ENCODE measurements at places on chromosomes 3 and 15.

- DNase-seq = peak; percentile 45
- peak overlapping the region; percentile 90 for H3K27ac ChIP-seq
- no peaks in the 10 kb centered on the region for H3K36me3 ChIP-seq
Observed at GRCh38 chr15:101138913-101139880, 112.7 kb downstream of the CHSY1 start.

GRCh38 chr15:83992324-83993031 is 243.1 kb upstream of the GOLGA6L4 start:
- H3K27me3 ChIP-seq = no peaks in the 10 kb centered on the region
- H3K36me3 ChIP-seq = no peaks in the 10 kb centered on the region
- H3K27ac ChIP-seq = no peak overlapping the region
- DNase-seq = no peak
- H3K4me1 ChIP-seq = no peaks in the 10 kb centered on the region

GRCh38 chr15:50138391-50138790 is 19.4 kb upstream of the ATP8B4 start:
- H3K27me3 ChIP-seq = no peaks in the 10 kb centered on the region
- H3K36me3 ChIP-seq = no peaks in the 10 kb centered on the region
- no peak overlapping the region for H3K4me3 ChIP-seq
- no peak overlapping the region for H3K27ac ChIP-seq

GRCh38 chr15:101482526-101483371 is 6.8 kb downstream of the PCSK6 start:
- H3K4me1 ChIP-seq = no peaks in the 10 kb centered on the region
- no peak overlapping the region for H3K27ac ChIP-seq
- H3K4me3 ChIP-seq = no peak overlapping the region

GRCh38 chr3:137165117-137165806 is 207.5 kb downstream of the IL20RB start:
- H3K36me3 ChIP-seq = no peaks in the 10 kb centered on the region
- no peaks in the 10 kb centered on the region for H3K27me3 ChIP-seq
- no peaks in the 10 kb centered on the region for H3K4me1 ChIP-seq

- H3K27ac ChIP-seq = peak overlapping the region; percentile 81
- H3K4me3 ChIP-seq = no peak overlapping the region
- no peaks in the 10 kb centered on the region for H3K27me3 ChIP-seq
Observed at GRCh38 chr3:49359623-49360022, 1.5 kb upstream of the GPX1 start.

- no peak overlapping the region for H3K4me3 ChIP-seq
- DNase-seq = no peak
- H3K27ac ChIP-seq = no peak overlapping the region
- no peaks in the 10 kb centered on the region for H3K4me1 ChIP-seq
- no peaks in the 10 kb centered on the region for H3K36me3 ChIP-seq
Observed at GRCh38 chr3:59401924-59402323, 352.1 kb upstream of the CFAP20DC start.

DNA sequence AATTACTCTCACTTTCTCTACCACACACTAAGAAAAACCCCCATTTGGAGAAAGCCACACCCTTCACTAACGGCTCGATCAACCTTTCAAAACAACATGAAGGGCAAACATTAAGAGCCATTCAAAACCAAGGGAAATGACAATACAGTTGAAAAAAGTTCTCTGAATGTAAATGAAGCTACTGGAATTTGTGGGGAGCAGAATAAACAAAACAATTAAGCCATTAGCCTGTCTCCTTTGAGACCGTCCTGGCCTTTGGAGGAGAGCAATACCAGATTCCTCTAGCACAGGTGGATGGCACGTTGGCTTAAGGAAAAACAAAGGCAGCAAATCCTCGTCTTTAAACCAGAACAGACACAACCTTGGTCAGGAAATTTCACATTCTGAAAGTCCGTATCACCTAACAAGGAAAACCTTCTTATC is 18.7 kb downstream of the MYO1E start:
- peaks cover 3% of the 10 kb centered on the region for H3K4me1 ChIP-seq
- no peak for DNase-seq
- no peak overlapping the region for H3K4me3 ChIP-seq
- H3K36me3 ChIP-seq = peaks cover 21% of the 10 kb centered on the region

- H3K27ac ChIP-seq = no peak overlapping the region
- no peaks in the 10 kb centered on the region for H3K36me3 ChIP-seq
- no peak for DNase-seq
Observed at GRCh38 chr3:56787258-56787775, 14.4 kb downstream of the ARHGEF3 start.

DNA sequence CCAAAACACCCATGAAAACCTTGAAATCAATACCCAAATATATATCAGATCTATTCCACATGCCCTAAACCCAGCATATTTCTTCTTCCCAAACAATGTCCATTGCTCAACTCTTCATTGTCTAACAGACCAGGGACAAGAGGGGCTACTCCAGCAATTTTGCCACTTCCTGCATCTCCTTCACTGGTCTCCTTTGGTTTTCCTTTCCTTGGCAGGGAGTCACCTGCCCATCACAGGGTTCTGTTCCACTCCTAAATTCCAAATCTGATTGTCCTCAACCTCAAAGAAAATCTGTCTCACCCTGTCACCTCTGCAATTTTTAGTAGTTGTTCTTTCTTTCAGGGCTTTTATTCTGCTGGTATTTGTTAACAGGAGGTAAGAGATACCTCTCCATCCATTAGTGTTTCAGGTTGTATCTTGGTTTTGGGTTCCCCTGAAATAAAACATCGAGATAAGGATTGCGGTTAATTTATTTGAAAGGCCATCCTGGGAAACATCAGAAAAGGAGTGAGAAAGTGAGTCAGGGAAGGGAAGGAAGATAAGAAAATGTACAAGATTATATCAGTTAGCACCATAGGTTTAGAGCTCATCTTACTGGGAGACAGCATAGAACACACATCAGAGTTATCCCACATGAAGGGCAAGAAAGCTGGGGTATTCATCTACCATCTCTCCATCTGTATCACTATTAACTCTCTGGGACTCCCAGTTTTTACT is 13.6 kb downstream of the ZBED2 start:
- no peaks in the 10 kb centered on the region for H3K36me3 ChIP-seq
- no peaks in the 10 kb centered on the region for H3K27me3 ChIP-seq
- H3K4me3 ChIP-seq = no peak overlapping the region
- no peak for DNase-seq
- H3K27ac ChIP-seq = peak overlapping the region; percentile 69

DNA sequence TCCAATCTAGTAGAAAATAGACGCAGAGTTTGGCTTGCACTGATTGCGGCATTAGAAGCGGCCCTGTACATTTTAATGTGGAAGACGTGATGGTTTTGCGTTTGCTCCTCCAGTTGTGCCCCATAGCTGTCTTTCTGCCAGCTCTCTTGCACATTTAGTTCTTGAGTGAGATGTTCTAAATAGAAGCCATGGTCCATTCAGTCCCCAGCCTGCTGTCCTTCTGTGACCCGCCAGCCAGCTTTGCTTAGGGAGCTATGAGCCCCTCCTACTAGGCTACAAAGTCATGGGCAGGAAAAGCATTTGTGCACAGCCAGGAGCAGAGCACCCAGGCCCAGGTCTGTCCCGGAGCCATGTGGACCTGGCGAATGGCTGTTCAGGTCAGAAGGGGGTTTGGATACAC is 50.3 kb downstream of the APBA2 start:
- no peaks in the 10 kb centered on the region for H3K27me3 ChIP-seq
- no peak for DNase-seq
- no peaks in the 10 kb centered on the region for H3K36me3 ChIP-seq
- peaks cover 6% of the 10 kb centered on the region for H3K4me1 ChIP-seq
- no peak overlapping the region for H3K4me3 ChIP-seq

DNA sequence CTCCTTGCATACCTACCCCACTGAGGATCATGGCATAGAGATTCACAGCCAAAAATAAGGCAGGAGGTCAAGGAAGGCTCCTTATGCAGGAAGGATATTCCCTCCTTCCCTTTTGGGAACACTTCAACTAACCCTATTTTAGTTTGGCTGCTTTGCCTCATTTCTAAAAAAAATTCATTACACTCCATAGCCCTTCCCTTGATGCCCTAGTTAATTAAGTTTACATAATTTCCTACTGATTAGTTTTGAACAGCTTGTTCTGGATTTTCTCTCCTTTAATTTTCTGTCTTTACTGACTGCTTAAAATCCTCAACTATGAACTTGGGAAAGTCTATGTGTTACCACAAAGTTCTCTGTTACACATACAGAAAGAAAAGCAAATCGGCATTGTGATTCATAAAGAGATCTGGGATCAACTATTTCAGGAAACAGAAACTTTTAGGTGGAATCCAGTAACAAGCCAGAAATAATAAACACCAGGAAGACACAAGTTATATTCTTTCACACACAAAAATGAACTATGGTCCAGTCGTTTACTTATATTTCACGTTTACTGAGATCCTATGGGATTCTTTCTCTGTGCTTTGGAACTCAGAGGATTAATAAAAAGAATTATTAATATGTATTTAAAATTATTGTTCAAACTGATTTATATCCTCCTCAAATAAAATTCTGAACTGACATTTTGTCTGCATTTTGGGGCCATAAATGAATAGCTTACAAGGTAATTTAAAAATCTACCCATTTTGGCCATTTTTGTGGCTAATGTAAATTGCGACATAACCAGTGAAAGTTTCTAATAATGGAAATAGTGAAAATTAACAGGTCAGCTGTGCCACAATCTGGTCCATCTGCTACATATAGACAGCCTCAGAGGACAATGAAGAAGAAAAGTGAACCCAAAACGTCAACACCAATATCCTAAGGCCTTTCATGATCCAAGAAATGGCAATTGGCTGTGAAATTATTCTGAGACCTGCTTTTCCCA is 113.8 kb downstream of the FRMD5 start:
- H3K27ac ChIP-seq = no peak overlapping the region
- H3K4me1 ChIP-seq = no peaks in the 10 kb centered on the region
- H3K36me3 ChIP-seq = no peaks in the 10 kb centered on the region
- H3K27me3 ChIP-seq = no peaks in the 10 kb centered on the region

GRCh38 chr3:49386056-49386756 is 25.6 kb downstream of the RHOA start:
- no peak for DNase-seq
- H3K36me3 ChIP-seq = peaks cover 12% of the 10 kb centered on the region
- no peaks in the 10 kb centered on the region for H3K27me3 ChIP-seq

DNA sequence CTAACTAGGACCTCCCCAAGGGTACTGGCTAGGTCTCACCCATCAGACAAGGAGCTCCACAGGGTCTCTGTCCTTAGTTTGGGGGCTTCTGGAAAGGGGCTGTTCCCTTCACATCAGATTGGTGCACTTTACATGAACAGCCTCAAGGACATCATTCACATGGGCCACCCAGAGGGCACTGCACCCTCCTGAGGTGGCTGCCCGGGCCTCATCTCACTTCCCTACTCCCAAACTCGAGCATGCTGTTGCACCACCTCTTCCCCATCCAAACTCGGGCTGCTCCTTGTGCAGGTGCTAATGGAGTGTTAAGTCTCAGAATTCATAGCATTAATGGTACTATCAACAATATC is 48.1 kb downstream of the RAB11A start:
- H3K4me3 ChIP-seq = no peak overlapping the region
- DNase-seq = no peak
- peaks cover 4% of the 10 kb centered on the region for H3K4me1 ChIP-seq

DNA sequence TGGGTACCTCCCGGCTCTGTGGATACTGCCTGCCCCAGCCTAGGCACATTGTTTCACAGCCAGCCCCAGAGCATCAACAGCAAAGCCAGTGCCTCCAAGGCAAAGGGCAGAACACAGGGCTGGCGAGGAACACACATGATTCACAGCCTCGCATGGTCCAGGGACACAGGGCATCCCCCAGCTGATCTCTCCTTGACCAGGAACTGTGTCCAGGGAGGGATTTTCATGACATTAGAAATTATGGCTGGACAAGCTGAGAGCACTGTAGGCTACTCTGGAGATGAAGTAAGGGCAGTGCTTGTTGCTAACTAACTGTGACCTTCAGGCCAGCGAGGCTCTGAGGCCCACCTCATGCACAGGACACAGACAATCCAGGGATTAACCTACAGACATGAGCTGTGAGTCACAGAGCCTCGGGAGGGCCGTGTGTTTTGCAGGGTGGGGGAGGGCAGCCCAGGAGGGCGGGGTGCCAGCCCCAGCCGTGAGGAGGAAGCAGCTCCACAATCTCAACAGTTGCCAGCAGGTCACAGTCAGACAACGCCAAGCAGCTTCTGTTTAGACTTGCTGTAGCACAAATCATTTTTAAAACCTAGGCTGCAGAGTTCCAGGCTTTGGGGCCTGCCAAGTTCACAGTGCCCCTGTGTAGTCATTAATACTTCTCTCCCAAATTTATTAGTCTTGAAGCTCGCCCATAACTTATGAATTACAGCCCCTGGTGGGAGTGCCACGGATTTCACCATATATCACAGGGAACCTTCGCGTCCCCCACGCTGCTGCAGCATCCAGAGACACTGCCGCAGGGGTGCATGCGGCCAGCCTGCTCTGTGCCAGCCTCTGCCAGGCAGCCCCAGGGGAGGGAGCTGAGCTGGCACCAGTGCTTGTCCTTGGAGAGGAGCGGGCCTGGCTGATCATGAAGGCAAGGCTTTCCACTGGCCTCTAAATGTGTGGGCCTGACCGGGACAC is 114.7 kb downstream of the ETFA start:
- no peaks in the 10 kb centered on the region for H3K36me3 ChIP-seq
- peak; percentile 93 for DNase-seq
- H3K27ac ChIP-seq = peak overlapping the region; percentile 52
- H3K4me1 ChIP-seq = peaks cover 29% of the 10 kb centered on the region
- H3K4me3 ChIP-seq = no peak overlapping the region

DNA sequence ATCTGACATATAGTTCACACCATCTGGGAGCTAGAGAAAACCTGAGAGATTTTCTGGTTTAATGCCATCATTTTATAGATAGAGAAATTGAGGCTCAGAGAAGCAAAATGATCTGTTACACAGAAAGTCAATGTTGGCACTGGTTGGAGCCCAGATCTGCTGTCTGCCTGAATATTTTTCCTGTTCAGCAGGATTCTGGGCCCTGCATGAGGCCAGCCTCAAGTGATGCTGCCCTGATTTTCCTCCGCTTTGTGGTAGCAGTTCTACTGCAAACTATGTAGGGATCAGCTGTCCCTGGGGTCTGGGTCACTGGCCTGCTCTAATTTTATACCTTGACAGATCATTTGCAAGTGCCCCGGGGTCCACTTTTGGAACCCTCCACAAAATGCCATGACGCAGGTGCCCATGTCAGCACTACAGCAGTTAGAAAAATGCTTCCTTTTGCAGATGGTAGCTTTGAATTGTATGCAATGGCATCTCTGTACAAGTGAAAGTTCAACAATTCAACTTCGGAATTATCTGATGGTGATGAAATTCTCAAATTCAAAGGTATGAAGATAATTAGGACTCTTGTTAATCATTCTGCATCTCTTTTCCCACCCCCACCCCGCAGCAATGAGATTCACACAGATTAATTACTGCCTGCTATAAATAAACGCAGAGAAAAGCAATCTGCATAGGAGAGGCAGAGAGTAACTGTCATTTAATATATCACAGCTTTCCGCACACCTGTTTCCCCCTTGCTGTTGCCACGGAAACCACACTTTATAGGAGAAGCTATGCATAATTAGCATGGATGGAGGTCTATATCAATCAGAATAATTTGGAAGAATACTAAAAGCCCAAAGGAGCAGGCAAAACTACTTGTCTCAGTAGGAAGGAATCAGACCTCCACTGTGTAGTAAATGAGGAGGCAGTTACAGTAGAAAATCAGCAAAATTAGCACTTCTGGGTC is 222.6 kb downstream of the PDCD6IP start:
- no peaks in the 10 kb centered on the region for H3K36me3 ChIP-seq
- no peak for DNase-seq
